Right lung (tissue), 10 donors: ENCODE measurements at places on chromosomes 7 and 10. TPM values are rescaled to one million over a fixed set of nuclear protein-coding genes. Genes with fewer than 3 reads are reported as not detected.

The GPR15LG gene
- polyA plus RNA-seq = not detected

The FAM25G gene
- not detected for polyA plus RNA-seq

GRCh38 chr7:50197549-50197948 is 104.5 kb upstream of the ZPBP start:
- DNase-seq = no peak

- DNase-seq = no peak
Measured at GRCh38 chr7:93044147-93044810, 73.5 kb downstream of the SAMD9 start.

DNA sequence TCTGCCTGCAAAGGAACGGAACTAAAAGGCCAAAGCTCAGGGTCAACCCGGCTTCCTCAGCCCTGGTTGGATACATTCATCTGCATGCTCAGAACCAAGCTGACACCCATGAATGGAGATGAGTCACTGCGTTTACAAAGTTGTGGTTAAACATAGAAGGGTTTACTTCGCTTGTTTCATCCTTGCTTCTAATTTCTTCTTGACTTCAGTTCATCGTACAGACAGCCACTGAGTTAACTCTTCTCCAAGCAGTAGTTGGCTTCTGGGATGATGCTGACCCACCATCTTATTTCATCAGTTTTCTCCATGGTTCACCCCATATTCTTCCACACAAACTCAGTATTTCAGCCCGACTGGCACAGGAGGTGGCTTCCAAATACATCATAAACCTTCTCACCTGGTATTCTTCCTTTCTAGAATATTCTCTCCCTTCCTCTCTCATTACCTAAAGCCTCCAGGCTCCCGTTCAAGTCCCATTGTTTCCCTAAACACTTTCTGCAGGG is 166.3 kb upstream of the RNF32 start:
- no peak for DNase-seq

DNA sequence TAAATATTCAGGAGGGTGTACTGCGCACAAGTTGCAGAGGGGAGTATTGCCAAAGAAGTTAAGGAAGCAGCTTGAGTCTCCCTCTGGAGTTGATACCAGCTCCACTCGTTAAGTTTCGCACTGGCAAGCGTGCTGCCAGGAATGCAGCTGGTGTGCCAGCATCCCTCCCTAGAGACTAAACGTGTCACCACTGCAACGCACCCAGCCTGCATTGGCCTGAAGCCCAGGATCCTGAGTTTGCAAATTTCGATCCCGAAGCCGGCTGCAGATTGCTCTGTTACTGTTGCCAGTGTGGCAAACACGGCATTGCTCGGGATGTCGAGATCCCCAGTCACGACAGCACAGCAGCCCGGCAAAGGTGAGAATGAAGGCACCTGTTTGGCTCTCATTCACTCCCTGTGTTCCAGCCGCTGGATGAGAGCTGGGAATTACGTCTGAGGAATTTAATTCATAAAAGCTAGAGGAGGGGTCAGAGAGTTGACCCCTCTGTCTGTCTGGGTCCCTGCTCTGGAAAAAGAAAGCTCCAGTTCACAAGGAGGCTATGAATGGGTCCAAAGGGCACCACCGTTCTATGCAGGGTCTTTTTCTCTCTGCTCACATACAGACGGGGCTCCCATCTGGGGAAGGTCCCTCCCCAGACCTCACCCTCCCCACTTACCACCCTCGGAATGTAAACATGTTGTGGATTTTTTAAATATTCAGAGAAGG is 61.0 kb downstream of the NRP1 start:
- peak; percentile 73 for DNase-seq

DNA sequence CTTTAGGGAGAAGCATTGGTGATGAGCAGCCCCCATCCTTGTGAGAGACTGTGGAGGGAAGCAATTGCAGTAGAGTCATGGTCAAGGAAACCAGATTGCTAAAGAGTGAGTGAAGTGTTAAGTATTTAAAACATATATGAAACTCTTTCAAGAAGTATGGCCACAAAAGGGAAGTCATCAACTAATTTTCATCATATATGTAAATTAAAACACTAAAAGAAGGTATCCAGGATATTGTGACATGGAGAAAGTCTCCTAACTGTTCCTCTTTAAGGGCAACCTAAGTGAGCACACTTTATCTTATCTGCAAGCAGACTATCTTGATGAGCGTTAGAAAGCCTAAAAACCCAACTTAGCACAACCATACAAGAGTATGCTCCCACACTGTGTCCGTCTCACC is 69.7 kb downstream of the CD36 start:
- no peak for DNase-seq

DNA sequence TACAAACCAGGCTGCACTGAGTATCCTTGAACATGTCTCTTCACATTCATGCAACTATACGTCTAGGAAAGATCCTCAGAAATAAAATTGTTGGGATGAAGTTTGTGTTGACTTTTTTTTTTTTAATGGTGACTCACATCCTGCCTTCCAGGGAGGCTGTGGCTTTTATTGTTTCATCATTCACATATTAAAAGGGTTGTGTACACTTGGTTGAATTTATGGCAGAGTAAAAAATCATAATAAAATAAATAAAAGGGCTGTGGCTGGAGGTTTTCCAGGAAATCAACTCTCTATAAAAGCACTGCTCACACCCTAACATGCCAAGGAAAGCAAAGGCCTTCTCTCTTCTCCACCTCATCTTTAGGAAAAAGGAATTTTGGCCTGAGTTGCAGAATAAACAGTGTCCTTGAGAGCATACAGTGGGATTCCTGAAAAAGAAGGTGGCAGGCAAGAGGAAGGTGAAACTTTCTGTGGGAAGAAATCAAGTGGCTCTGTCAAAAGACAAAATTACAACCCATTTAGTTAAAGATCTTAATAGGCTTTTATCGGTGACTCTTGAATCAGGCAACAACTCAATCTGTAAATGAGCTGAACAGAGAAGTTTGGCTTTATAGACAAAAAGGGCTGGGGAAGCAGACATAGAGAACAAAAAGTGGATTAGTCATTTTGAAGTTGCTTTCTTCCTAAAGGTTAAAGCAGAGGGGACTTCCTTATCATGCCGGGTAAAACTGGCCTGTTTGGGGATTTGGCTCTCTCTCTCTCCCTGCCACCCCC is 41.6 kb upstream of the FHIP2A start:
- peak; percentile 73 for DNase-seq

The ACTL6B gene
- 0.28 TPM for polyA plus RNA-seq

The PRSS1 gene
- not detected for polyA plus RNA-seq

The CTAGE8 gene
- 8.3 TPM for polyA plus RNA-seq

DNA sequence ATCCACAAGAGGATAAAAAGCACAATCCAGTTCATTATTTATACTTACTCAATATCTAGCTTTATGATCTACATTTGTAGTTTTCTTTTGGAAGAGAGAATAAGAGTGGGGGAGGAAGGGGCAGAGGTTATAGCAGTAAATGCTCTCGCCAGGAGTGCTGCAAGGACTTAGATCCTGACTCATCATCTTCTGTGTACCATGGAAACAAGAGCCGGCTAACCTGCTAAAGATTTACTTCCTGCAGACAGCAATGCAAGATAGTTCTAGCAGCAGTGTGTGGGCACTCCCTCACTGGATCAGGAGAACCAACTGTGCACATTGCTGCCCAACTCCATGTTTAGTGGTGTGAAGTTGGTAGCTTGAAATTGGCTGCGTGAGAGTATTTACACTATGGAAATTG is 47.7 kb upstream of the TRIL start:
- DNase-seq = no peak

- DNase-seq = no peak
Measured at GRCh38 chr10:87590705-87591588, 68.7 kb upstream of the PAPSS2 start.
